Type B pancreatic cell (in vitro differentiated cells): ENCODE measurements at places on chromosomes 7 and 10.

DNA sequence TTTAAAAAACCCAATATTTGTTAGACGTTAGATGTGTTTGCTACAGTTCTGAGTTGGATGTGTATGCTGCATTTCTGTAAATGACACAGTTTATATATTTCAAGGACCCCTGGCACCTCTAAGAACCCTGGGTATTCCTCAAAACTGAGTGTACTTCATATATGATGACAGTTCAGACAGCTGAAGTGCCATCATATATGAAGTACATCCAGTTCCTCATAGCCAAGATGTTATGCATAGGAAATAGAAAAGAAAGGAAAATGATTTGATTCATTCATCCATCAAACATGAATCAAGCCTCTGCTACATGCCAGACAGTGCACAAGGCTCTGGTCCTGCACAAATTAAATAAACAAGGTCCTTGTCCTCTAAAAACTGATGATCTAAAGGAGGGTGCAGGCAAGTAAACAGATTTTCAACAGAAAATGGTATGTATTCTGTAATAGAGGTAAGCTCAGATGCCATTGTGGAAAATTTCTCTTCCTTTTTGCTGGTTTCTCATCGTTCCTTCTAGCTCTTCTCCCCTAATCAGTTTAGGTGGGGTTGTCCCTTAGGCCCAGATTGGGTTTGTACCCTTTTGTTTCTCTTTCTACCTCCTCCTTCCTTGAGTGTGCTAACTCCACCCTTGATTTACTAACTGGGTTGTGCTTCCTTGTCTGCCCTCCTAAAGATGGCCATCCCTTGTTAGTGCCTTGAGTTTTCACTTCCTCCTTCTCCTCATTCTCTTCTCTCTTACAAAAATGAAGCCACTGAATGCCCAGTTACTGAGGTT, 25.3 kb upstream of the SMIM30 start:
- no peaks in the 10 kb centered on the region for H3K27me3 ChIP-seq
- peaks cover 5% of the 10 kb centered on the region for H3K4me1 ChIP-seq
- no peak overlapping the region for H3K27ac ChIP-seq

DNA sequence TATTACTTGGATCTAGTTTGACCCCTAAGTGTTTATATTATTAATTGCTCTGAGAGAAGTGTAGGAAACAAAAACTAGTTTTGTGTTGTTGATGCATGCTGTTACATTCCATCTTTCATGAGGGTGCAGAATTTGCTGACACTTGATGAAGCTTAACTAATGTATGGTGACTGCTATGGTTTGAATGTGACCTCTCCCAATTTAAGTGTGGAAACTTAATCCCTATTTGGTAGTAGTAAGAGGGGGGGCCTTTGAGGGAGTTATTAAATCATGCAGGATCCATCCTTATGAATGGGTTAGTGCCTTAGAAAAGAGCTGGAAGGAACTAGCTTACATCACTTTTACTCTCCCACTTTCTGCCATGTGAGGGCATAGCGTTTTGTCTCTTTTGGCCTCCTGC, 142.5 kb downstream of the PCLO start:
- H3K27me3 ChIP-seq: no peaks in the 10 kb centered on the region
- no peak overlapping the region for H3K27ac ChIP-seq
- no peaks in the 10 kb centered on the region for H3K36me3 ChIP-seq
- no peak overlapping the region for H3K4me3 ChIP-seq
- DNase-seq: no peak

GRCh38 chr7:24763303-24763901, 6.1 kb upstream of the GSDME start:
- peaks cover 19% of the 10 kb centered on the region for H3K27me3 ChIP-seq
- peaks cover 5% of the 10 kb centered on the region for H3K4me1 ChIP-seq
- H3K36me3 ChIP-seq: no peaks in the 10 kb centered on the region
- no peak overlapping the region for H3K4me3 ChIP-seq
- no peak overlapping the region for H3K27ac ChIP-seq
- no peak for DNase-seq

GRCh38 chr7:42972699-42973500, 40.7 kb downstream of the MRPL32 start:
- no peak for DNase-seq
- peaks cover 9% of the 10 kb centered on the region for H3K4me1 ChIP-seq

- no peaks in the 10 kb centered on the region for H3K27me3 ChIP-seq
- H3K36me3 ChIP-seq: no peaks in the 10 kb centered on the region
- H3K4me3 ChIP-seq: no peak overlapping the region
- no peak for DNase-seq
- H3K27ac ChIP-seq: no peak overlapping the region
- H3K4me1 ChIP-seq: peaks cover 34% of the 10 kb centered on the region
Observed at GRCh38 chr7:95004618-95005247, 97.3 kb downstream of the PPP1R9A start.

DNA sequence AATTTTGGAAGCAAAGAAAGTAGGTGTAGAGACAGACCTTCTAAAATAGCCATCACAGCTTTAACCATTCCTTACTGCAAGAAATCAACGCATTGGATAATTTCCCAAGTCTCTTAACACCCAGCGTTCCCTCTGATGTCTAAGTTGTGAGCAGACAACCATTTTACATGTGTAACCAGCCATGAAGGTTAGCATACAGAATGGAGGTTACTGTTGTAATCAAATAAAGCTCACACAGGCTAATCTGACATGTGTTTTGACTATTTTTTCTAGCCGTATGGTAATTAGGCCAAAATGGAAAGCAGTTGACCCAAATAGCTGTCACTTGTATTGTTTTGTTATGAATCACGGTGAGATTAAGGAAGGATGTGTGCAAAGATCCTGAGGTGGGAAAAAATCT, 336.4 kb downstream of the RNLS start:
- no peaks in the 10 kb centered on the region for H3K27me3 ChIP-seq
- H3K36me3 ChIP-seq: no peaks in the 10 kb centered on the region
- H3K4me3 ChIP-seq: no peak overlapping the region
- DNase-seq: no peak
- no peak overlapping the region for H3K27ac ChIP-seq

GRCh38 chr10:60846173-60846572, 67.9 kb downstream of the CDK1 start:
- no peaks in the 10 kb centered on the region for H3K27me3 ChIP-seq
- peaks cover 12% of the 10 kb centered on the region for H3K4me1 ChIP-seq
- no peak overlapping the region for H3K27ac ChIP-seq
- no peaks in the 10 kb centered on the region for H3K36me3 ChIP-seq
- DNase-seq: no peak

DNA sequence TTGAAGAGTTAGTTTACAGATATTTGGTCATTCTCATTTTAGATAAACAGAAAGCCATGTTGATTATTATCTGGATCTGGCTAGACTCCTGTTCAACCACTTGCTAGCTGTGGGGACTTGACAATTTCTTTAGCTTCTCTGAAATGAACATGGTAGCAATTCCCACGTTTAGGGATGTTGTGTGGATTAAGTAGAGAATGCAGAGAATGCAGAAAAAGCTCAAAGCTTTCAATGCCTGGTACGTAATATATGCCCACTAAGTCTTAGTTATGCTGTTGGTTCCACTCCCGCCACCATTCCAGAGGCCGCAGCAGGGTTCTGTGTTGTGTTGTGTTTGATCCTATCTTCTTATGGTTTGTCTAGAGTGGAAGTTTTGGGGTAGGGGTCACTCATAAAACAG, 39.2 kb upstream of the RPA3 start:
- no peak for DNase-seq
- H3K27ac ChIP-seq: no peak overlapping the region
- no peak overlapping the region for H3K4me3 ChIP-seq
- peaks cover 6% of the 10 kb centered on the region for H3K4me1 ChIP-seq

GRCh38 chr7:47661051-47661714, 79.3 kb upstream of the TNS3 start:
- H3K36me3 ChIP-seq: no peaks in the 10 kb centered on the region
- no peak overlapping the region for H3K4me3 ChIP-seq
- no peak for DNase-seq

DNA sequence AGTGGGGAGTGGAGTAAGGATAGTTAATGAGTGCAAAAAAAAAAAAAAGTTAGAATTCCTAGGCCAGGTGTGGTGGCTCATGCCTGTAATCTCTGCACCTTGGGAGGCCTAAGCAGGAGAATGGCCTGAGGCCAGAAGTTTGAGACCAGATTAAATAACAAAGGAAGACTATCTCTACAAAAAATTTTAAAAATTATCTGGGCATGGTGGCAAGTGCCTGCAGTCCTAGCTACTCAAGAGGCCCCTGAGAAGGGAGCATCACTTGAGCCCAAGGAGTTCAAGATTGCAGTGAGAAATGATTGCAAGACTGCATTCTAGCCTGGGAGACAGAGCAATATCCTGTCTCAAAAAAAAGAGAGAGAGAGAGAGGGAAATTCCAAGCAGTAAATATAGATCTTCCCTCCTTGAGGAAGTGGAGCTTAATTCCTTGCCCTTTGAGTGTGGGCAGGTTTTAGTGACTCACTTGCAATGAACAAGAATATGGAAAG, 19.5 kb upstream of the CSTF2T start:
- H3K27ac ChIP-seq: no peak overlapping the region
- no peak overlapping the region for H3K4me3 ChIP-seq
- no peaks in the 10 kb centered on the region for H3K4me1 ChIP-seq
- no peak for DNase-seq
- no peaks in the 10 kb centered on the region for H3K36me3 ChIP-seq

DNA sequence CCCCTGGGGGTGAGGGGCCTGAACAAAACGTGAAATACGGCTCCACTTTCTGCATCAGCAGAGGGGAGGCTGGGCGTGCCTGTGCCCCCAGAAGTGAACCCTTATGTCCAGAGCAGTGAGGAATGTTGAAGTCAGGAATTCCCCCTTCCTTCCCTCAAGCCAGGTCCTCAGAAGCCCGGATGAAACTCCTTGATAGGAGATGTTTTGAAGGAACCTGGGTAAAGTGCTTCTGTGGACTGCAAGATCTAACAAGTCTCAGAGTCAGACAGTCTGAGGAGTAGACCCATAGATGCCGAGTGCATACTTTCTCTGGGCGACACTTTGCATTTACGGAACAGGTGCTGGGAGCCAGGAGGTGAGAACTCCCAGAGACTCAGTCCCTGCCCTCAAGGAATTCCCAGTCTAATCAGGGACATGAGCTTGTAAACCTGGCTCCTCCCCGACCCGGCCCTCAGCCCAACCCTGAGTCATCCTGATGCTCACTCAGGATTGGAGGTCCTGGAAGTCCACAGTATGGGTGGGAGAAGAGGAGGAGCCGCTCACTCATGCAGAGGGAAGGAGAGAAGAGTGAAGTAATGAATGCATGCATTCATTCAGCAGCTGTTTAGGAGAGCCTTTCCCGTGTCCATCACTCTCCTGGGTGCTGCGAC, 179.5 kb upstream of the ITGB1 start:
- H3K36me3 ChIP-seq: no peaks in the 10 kb centered on the region
- no peak overlapping the region for H3K27ac ChIP-seq
- H3K27me3 ChIP-seq: no peaks in the 10 kb centered on the region
- DNase-seq: no peak
- no peak overlapping the region for H3K4me3 ChIP-seq

DNA sequence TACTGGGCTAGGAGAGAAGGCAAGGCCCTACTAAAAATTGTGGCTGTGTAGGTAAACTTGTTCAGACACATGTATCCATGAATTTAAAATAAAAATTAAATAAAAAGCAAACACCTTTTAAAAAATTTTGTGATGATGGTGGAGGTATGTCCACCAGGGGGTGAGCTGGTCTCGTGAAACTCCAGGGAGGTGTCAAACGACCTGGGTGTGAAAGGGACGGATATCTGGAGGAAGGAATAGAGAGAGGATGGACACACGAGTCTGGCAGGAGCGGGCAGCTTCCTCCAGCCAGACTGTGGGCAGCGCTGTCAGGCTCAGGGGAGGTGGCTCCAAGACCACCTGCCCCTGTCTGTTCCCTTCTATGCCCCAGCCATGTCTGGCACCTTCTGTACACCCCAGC, 34.8 kb upstream of the DMBT1 start:
- no peak overlapping the region for H3K4me3 ChIP-seq
- H3K36me3 ChIP-seq: no peaks in the 10 kb centered on the region
- H3K27ac ChIP-seq: no peak overlapping the region
- H3K4me1 ChIP-seq: no peaks in the 10 kb centered on the region
- peak; percentile 40 for DNase-seq

GRCh38 chr7:23968791-23969190, 258.8 kb downstream of the STK31 start:
- peaks cover 9% of the 10 kb centered on the region for H3K4me1 ChIP-seq
- H3K4me3 ChIP-seq: no peak overlapping the region
- peak overlapping the region; percentile 24 for H3K27ac ChIP-seq
- no peak for DNase-seq

- H3K27me3 ChIP-seq: no peaks in the 10 kb centered on the region
- peaks cover 28% of the 10 kb centered on the region for H3K36me3 ChIP-seq
- no peak overlapping the region for H3K27ac ChIP-seq
- H3K4me1 ChIP-seq: peaks cover 18% of the 10 kb centered on the region
- DNase-seq: no peak
Observed at GRCh38 chr10:43160046-43160920, 22.0 kb downstream of the CSGALNACT2 start.

DNA sequence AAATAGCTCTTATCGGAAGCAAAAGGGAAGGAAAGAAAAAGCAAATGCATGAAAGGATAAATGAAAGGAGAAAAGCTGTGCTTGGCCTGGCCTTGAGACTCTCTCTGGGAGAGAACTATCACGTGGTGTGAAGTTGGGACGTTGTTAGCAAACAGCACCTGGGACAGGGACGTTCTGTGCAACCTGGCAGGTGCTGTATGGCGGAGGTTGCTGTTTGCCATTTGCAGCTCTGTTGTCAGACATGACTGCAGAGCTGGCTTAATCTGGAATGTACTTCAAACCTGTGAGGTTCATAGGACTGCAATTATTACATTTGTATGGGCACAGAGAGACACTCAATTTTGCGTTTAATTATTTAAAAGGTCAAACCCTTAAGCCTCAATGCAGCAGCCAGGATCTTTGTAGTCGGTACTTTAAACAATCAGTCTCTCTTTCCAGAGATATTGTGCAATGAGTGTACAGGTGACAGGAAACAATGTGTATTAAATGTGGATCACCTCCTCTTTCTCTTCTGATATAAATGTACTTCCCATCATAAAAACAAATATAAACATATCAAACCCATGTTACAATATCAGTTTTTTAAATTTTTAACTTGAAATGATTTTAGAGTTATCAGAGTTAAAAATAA, 800.5 kb upstream of the KCND2 start:
- H3K4me1 ChIP-seq: no peaks in the 10 kb centered on the region
- H3K27me3 ChIP-seq: no peaks in the 10 kb centered on the region
- DNase-seq: no peak
- no peaks in the 10 kb centered on the region for H3K36me3 ChIP-seq
- H3K4me3 ChIP-seq: no peak overlapping the region
